ENCODE measurements at places on chromosomes 11 and 22.

DNA sequence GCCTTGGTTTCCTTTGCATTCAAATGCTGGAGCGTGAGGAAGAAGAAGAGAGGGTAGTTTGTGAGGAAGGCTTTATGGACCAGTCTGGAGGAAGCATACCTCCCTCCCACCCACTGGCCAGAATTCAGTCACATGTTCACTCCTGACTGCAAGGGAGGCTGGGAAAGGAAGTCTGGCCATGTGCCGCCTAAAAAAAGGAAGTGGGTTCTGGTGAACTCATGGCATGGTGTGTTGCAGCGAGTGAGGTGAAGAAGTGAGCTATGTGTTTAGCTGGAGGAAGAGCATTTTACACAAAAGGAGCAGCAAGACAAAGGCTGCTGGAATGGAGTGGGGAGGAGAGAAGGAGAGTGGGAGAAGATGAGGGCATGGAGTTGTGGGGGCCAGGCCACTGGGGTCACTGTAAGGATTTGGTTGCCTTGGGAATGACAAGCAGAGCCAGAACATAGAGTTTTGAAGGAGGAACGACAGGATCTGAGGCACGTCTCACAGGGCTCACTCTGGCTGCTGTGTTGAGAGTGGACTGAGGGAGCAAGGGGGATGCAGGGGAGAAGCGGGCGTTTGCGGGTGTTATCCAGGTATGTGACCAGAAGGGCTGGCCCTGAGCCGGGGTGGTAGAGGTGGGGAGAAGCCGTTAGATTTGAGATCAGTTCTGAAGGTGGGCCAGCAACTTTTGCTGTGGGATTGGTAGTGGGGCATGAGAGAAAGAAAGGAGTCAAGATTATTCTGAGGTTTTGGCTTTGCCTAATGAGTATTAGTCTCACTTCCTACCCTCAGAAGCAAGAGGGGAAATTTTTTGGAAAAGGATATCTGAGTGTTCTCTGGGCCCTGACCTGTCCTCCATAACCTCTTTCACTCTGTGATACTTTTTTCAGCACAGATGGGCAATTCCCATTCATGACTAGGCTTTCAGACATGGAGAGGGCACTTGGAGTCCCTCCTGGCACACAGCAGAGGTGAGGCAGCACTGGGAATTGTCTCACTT is 26.4 kb downstream of the BMAL1 start:
- DNase-seq: no peak

DNA sequence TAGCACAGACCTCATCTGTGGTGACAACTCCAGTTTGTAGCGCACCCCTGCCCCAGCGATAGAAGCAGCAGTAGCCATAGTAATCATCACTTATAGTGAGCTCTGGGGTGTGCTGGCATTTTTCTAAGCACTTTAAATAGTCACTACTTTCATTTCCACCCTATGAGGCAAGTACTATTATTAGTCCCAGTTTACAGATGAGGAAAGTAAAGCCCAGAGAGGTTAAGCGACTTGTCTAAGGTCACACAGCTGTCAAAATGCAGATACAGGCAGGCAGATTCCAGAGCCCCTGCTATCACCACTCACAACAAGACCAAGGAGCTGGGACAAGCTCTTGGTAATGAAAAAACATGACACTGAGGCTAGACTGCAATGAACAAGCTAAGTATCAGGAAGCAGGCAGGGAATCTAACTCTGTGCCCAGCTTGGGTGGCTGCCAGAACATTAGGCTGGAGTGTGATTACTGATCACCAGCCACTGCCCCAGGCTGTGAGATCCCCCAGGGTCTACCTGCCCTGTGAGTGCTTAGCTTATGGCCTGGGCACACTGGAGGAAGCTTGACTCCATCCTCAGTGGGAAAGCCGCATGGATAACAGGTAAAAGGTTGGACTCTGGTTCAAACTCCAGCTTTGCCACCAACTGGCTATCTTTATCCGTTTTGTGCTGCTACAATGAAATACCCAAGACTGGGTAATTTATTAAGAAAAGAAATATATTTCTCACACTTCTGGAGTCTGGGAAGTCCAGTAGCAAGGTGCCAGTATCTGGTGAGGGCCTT is 561.1 kb downstream of the MN1 start:
- DNase-seq: no peak

DNA sequence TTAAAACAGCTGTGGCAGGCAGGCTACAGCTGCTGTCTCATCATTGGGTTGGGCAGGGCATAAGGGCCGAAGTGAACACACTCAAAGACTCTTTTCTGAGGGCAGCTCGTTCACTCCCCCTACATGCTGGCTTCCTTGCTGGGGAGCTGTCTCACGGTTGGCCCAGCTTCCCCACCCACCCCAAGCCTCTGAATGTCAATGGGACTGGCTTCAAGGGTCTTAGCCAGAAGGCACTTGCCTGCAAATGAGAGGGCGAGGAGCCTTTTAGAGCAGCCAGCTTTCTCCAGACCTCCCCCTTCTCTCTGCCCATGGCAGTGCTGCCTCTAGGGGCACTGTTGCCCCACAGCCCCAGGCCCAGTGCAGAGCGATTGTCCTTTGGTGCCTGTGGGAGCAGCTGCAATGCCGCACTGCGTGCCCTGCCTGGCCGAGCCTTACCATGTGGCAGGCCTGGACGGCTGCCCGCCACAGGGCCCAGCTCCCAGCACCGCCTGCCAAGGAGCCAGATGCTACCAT is 94.7 kb upstream of the RASSF10 start:
- DNase-seq: no peak

GRCh38 chr22:45918459-45919370 is 58.2 kb downstream of the WNT7B start:
- DNase-seq: no peak

GRCh38 chr22:41826430-41827383 is 6.2 kb upstream of the SREBF2 start:
- DNase-seq: no peak

DNA sequence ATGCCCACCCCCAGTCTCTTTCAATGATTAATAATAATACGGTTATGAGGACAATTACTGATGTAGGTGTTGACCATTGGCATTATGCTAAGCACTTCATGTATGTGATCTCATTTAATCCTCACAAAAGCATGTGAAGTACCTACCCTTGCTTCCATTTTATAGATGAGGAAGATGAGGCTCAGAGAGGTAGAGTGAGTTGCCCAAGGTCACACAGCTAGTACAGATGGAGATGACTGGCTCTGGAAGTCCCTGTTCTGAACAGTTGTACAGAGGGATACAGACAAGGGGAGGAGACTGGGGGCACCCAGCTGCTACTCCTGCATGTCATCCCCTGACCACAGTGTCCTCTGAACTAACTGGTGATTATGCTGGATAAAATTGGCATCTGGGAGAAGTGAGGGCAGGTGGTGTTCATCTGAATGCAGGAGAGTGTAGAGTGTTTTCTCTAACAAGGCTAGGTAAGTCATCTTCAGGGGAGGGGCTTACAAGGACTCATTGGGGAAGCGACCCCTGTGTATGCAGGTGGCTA is 43.2 kb downstream of the KIAA1671 start:
- DNase-seq: no peak

- DNase-seq: no peak
Observed at GRCh38 chr22:25420471-25420924, 144.0 kb upstream of the GRK3 start.

GRCh38 chr11:13119361-13119760 is 110.2 kb downstream of the RASSF10 start:
- DNase-seq: no peak

DNA sequence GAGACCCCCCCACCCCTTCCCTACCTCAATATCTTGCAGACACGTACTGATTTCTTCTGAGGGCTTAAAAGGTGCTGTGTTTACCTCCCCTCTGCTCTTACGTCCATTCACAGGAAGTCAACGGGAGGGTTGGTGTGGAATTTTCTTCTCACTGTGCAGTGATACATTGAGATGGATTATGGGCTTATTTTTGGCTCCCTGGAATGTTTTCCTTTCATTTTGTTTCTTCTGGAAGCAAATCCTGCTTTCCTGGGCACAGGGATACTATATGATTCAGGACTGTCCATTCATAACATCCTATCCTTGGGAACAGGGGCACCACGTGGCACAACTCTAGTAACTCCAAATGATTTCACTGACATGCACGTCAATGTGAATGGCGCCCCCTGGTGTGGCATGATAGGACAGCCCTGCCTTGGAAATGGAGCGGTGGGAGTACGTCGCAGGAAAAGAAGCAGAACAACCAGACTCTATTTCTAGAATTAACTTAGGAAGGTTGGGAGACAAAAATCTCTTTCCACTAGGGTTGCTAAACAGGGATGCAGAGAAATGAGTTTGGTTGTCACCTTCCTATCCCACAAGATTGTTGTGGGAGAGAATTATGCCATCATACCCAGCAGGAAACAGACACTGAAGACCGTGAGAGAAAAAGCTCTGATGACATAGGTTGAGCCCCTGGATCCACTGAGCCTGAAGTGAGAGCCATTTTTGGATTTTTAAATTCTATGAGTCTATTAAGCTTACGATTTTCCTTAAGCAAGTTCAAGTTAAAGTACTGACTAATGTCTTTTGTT is 146.5 kb upstream of the RAG2 start:
- DNase-seq: peak; percentile 77

GRCh38 chr11:66494935-66495334 is 14.7 kb downstream of the DPP3 start:
- DNase-seq: no peak

DNA sequence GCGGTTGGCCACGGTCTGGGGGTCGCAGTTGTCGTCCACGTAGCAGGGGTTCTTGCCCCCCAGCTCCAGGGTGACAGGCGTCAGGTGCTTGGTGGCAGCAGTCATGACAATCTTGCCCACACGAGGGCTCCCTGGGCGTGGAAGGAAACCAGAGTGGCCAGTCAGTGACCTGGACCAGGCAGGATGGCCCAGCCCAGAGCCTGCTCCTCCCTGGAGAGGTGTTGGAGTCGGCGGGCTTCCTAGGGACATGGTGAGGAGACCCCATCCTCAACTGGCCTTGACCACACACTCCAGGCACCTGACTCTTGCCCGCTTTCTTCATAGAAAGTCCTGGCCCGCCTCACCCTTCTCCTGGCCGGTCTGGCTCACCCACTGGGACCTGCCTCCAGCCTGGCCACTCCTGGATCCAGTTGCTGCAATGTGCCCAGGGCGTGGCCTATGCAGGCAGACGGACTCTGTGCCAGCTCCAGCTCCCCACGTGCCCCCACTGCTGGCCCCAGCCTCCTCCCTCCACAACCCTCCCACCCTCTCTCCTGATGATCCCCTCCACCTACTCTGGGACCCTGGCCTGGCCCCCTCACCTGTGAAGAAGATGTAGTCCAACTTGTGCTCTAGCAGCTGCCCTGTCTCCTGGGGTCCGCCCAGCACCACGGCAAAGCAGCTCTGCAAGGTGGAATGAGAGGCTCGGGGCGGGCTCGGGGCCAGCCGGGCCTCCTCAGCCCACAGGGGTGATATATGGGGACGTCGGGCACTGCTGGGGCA is 8.7 kb downstream of the ALDH3B2 start:
- DNase-seq: no peak

- no peak for DNase-seq
Observed at GRCh38 chr11:47411884-47412746, 3.7 kb downstream of the SLC39A13 start.

- DNase-seq: peak; percentile 99
Observed at GRCh38 chr11:5280582-5281102, 10.9 kb upstream of the HBE1 start.

- no peak for DNase-seq
Observed at GRCh38 chr11:15011776-15012345, 39.7 kb upstream of the CALCA start.

DNA sequence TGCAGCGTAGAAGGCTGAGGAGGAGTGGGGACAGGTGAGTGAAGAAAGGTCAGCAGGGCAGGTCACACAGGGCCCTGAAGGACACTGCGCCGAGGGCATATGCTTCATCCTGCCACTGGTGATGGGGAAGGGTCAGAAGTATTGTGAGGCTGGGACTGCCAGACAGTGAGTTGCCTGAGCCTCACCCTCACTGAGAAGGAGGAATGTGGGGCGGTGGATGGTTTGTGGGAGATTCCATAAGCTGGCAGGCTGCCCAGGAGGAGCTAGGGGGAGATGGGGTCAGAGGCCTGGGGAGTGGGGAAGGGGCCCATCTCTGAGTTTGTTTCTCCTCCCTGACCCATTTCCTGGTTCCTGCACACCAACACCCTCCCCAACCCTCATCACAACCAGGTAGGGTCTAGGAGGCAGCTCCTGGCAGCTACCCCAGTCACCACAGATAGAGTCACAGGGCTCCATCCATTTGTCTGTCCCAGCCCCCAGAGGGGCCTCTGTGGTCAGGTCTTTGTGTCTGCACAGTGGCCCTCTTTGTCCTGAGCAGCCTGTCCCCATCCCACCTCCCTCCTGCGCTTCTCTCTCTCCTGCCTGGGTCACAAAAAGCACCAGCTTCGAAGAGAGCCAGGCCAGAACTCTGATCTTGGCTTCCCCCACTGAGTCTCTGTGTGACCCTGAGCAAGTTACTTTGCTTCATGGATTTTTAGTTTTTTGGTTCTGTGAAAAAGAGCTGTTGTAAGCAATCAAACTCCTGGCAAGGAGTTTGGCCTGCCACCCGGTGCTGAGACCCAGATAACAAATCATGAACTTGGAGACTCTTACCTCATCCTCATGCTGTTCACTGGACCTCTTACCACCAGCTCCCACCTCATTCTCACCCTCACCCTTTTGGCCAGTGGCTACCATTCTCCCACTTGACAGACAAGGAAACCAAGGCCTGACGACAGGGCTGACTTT is 4.6 kb upstream of the P2RY2 start:
- DNase-seq: no peak

- no peak for DNase-seq
Observed at GRCh38 chr11:47891886-47892285, 43.7 kb upstream of the NUP160 start.

- no peak for DNase-seq
Observed at GRCh38 chr22:17229991-17230630, 10.9 kb upstream of the ADA2 start.

DNA sequence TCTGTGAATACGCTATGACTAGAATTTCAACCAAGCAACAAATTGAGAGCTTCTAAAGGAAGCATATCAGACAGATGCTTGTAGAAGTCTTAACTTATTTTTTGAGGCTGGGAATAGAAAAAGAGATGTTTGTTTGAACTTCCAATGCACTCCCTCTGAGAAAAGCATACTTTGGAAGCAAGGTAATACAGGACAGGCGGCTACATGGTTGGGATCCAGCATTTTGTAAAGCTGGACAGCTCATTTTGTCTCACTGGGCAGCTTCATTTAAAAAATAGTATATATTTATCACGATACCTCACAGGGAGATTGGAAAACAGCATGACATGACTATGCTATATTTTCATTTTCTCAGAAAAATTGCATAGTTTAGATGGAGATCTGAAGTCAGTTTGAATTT is 821.3 kb upstream of the API5 start:
- DNase-seq: no peak
